ENCODE measurements at places on chromosomes 5 and 9.

DNA sequence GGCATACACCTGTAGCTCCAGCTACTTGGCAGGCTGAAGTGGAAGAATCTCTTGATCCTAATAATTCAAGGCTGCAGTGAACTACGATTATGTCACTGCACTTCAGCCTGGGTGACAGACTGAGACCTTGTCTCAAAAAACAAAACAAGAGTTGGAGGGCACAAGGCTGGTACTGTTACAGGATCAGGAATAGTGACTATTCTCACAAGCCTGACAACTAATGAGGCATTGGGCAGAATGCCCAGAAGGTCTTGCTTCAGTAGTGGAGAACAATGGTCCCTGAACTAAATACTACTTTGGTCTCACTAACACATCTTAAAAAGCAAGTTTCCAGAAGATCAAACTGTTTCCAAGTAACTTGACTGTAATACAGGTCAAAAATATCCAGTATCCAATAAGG is 182.9 kb upstream of the RFX3 start:
- no peak for DNase-seq

DNA sequence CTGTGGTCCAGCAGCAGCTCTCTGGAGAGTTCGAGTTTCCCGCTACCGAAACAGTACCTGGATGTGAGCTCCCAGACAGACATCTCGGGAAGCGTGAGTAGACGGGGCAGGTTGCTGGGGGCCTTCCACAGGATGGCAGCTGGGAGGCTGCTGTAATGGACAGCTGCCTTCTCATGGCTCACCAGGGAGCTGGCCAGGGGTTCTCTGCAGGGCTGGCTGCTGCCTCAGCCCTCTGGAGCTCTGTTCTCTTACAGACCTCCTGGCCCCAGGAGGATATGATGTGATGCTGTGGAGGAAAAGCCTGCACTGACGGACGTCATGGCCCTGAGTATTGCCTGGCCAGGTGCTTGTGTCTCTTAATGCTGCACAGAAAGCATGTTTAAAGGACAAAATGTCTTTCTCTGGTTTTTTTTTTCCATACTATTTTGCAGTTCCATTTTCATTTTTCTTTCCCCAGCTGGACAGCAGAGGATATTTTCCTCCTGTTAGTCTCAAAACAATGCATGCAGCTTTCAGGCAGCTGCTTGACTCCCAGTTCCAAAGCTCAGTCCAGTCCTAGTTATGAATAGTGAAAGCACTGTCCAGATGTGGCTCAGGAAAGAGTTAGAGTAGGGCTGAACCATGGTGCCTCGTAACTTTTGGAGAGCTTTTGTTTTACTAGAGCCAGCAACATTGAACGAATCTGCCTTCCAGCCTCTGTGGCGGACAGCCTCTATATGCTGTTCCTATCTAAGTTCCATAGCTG is 77.5 kb upstream of the RARS1 start:
- DNase-seq: no peak

- DNase-seq: no peak
Measured at GRCh38 chr5:35671541-35672295, 54.1 kb downstream of the SPEF2 start.

- DNase-seq: no peak
Measured at GRCh38 chr9:111400564-111400898, 70.5 kb upstream of the OR2K2 start.

GRCh38 chr9:129816501-129817435 is 7.2 kb downstream of the TOR1A start:
- DNase-seq: no peak

GRCh38 chr5:133271606-133272005 is 219.8 kb downstream of the HSPA4 start:
- DNase-seq: no peak

DNA sequence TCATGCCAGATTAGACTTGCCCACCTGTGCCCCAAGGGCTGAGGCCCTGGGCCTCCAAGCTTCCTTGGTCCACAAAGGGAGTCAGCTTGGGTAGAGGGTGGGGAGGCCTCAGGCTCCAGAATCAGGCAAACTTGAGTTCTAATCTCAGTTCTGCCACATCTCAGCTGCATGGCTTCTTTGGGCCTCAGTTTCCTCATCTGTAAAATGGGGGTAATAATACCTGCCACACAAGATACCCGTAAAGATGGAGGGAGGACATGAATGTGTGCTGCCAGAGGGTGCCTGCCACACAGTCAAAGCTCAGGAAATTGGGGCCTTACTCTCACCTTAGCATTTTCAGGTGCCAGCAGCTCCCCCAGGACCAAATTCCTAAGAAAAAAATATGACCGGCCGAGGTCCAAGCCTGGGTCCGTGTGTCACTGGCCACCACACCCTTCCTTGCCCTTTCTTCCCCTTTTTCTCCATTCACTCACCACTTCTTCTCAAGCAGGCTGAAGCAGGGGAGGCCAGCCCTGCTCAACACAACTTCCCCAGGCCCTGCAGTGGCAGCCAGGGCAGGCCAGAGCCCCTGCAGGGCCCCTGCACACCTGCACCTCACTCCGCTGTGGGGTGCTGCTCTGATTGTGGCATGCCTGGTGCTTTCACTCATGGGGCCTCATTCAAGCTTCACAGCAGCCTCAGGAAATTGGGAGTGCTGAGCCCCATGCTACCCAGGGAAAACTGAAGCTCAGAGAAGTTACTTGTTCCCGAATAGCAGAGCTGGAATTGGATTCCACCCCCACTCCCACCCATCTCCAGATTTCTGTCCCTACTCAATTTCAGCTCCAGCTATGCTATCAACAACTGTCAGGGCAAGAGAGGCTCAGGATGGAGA is 3.9 kb downstream of the RGS14 start:
- no peak for DNase-seq

DNA sequence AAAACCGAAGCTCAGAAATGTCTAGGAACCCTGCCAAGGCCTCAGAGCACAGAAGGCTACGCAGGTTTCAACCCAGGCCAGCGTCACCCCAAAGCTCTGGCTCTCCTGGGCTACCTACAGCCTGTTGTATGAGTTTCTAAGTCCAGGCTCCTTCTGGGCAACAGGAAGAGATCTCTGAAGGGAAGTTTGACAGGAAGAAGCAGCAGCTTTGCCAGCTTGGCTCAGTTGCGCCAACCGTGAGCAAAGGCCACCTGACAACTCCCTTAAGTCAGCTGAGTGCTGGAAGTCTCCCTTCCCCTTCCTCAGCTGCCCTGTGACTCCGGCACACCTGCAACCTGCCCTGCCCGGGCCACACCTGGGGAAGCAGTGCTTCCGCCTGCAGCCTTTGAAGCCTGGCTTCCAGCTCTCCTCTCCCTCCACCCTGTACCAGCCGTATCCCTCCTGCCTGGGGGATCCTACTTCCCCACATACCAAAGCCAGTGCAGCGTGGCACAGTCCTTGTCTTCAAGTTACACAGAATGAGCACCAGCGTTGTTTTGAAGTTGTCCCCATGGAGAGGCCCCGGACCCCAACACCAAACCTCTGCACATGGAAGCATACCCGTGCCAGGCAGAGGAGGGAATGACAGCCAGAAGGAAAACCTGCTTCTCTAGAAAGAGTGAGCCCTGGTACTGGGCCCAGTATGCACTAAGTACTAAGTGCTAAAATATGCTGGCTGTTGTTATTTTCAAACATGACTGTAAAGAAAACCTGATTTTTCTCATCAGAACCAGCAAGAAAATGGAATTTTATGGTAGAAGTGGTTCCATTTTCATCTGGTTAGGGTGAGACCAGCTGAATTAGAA is 36.5 kb downstream of the SHB start:
- no peak for DNase-seq

DNA sequence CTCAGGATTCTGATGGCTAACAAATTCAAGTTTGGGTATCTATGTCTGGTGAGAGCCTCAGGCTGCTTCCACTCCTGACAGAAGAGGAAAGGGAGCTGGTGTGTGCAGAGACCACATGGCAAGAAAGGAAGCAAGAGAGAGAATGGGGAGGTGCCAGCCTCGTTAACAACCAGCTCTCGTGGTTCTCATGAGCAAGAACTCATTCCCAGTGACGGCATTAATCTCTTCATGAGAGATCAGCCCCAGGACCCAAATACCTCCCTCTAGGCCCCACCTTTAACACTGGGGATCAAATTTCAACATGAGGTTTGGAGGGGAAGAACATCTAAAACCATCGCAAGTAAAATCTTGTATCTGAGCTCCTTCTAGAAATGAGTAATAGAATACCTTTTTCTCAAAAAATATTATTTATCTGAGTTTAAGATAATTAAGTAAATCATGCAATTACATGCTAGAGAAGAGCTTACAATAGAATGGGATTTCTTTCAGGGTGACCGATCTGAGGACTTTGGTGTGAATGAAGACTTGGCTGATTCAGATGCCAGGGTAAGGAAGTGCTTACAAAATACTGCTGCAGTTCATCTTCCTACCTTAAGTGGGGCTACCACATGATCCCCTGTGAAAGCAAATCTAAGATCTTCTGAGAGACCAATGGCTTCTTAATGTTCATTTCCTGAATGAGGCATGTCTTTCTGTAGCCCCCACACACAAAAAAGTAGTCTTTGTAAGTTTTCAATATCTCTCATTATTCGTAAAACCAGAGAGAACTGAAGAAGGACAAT is 11.5 kb downstream of the ANXA1 start:
- no peak for DNase-seq

GRCh38 chr9:120312031-120312430 is 267.9 kb downstream of the CDK5RAP2 start:
- no peak for DNase-seq

- DNase-seq: no peak
Measured at GRCh38 chr5:31413030-31413812, 118.7 kb downstream of the DROSHA start.

DNA sequence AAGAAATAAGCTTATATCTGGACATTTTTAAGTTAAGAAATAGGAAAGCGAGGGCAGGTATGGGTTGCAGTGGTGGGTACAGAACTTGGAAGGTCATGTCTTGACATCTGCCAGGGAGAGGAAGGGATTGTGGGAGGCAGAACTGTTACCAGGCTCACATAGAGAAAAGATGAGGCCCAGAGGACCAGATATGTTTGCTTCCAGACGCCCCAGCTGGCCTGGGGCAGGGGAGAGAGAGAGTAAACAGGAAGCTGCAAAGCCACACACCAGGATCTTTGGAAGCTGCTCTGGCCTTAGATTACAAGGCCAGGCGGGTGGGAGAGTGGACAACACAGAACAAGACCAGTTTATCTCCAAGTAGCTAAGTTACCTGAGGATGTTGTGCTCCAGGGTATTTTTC is 71.2 kb downstream of the MARCHF11 start:
- DNase-seq: no peak

DNA sequence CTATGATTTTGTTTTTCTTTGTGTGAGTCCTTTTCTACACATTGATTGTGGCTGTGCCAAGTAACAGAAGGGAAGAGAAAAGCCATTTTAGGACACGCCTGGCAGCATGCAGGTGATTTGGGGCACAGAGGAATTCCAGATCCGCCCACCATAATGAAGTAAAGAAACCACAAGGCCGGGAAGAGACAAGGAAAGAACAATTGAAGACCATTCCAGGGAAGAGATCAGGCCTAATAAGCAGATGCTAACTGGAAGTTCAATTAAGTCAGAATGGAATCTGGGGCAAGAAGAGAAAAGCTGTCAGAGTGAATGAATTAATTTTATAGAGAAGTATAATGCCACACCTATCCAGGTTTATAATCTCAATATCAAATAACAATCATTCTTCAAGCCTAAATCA is 110.2 kb upstream of the ISL1 start:
- DNase-seq: no peak

DNA sequence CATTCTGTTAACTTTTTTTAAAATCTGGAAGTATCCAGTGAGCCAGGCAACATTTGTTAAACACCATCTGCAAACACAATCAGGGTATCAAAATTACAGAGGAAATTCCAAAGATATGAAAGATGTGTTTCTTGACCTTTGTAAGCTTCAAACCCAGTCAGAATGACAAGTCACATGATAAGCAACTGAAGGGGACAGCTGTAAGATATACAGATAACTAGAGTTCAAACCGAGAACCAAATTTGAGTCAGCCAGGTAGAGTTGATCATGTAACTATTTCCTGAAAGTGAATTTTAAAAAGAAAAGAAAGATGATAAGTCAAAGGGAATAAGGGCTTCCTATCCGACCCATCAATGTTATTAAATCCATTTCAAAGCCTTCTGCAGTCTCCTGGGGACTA is 196.2 kb downstream of the DEPDC1B start:
- no peak for DNase-seq

- no peak for DNase-seq
Measured at GRCh38 chr5:9209846-9210492, 335.9 kb downstream of the SEMA5A start.

GRCh38 chr5:97580746-97581145 is 397.7 kb upstream of the RIOK2 start:
- no peak for DNase-seq

DNA sequence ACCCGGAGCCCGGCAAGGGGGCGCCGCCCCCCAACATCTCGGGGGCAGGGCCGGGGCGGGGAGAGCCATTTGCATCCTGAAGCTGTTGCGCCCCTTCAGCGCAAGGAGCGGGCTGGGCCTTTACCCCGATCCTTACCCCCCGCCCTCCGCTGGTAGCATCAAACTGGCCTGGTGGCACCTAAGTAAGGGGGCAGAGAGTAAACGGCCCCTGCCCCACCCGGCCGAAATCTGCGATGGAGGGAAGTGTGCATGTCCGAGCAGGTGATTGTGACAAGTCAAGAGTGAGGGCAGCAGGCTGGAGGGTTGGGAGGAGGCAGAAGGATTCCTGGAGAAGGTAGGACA is 101.2 kb downstream of the ESM1 start:
- DNase-seq: no peak

DNA sequence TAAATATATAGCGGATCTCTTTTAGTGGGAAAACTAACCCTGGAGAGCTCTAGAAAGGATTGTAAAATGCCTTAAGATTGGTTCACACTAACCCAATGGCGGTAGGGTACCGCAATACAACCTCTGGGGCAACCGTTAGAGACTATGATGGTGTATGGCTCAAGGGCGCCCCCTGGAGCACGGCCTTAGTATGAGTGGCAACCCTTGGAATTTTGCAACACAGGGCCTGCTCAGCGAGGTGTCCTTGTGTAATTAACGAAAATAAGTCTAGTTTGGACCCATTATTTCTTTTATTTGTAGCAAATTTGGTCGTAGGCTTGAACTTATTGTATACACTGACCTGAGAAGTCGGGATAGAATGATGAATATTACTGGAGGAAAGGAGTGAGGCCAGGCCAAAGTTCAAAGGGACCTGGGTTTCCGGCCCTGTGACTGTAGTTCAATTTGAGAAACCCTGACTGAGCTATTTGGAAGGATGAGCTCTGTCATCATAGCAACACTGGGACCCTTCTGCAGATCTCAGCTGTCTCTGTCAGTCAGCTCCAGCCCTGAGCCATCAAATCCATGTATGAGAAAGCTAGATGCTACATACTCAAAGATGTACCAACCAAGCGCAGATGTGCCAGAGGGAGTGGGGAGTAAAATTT is 54.8 kb downstream of the CAMK4 start:
- DNase-seq: peak; percentile 88

- no peak for DNase-seq
Measured at GRCh38 chr9:110126499-110126941, 81.4 kb downstream of the C9orf152 start.

- no peak for DNase-seq
Measured at GRCh38 chr5:143893638-143894037, 81.7 kb downstream of the HMHB1 start.

- DNase-seq: no peak
Measured at GRCh38 chr5:36691696-36692371, 85.4 kb downstream of the SLC1A3 start.

Measured in stimulated activated CD4-positive, alpha-beta T cell treated with anti-CD3 and anti-CD28 coated beads, Interleukin-1b, Interleukin-23, amount 100 ng/mL, for 24 hours (primary cell).